Urinary bladder (tissue), 4 donors: ENCODE measurements at places on chromosomes 5 and 9. TPM values are rescaled to one million over a fixed set of nuclear protein-coding genes. Genes with fewer than 3 reads are reported as not detected.

Gene ADAMTS2
- 22.8 TPM for polyA plus RNA-seq

Gene S1PR3
- polyA plus RNA-seq: 47.4 TPM

Gene PRR16
- 11.9 TPM for polyA plus RNA-seq

Gene TMEM232
- 1.5 TPM for polyA plus RNA-seq

Gene SLC28A3
- polyA plus RNA-seq: 0.09 TPM

Gene CKMT2
- polyA plus RNA-seq: 8.4 TPM

Gene LECT2
- not detected for polyA plus RNA-seq

Gene PTGES
- 26.8 TPM for polyA plus RNA-seq

Gene WNT8A
- not detected for polyA plus RNA-seq

Gene LRRC19
- not detected for polyA plus RNA-seq

Gene WDR5
- 25.8 TPM for polyA plus RNA-seq

DNA sequence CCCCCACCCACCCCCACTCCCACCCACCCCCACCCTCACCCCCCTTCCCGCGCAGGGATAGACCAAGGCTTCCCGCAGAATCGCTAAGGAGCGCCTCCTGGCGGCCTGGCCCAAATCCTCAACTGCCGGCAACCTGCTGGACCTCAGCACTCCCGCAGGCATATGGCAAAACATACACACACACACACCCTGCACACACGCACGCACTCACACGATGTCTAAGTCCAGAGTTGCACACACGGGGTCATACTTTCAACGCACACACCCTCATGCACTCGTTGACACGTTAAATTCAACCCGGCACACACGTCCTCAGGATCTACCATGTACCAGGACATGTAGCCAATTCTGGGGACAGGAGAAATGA lies 1.7 kb downstream of the CPLX2 start:
- DNase-seq: no peak

GRCh38 chr9:134909511-134910481 lies 7.9 kb downstream of the FCN1 start:
- no peak for DNase-seq

DNA sequence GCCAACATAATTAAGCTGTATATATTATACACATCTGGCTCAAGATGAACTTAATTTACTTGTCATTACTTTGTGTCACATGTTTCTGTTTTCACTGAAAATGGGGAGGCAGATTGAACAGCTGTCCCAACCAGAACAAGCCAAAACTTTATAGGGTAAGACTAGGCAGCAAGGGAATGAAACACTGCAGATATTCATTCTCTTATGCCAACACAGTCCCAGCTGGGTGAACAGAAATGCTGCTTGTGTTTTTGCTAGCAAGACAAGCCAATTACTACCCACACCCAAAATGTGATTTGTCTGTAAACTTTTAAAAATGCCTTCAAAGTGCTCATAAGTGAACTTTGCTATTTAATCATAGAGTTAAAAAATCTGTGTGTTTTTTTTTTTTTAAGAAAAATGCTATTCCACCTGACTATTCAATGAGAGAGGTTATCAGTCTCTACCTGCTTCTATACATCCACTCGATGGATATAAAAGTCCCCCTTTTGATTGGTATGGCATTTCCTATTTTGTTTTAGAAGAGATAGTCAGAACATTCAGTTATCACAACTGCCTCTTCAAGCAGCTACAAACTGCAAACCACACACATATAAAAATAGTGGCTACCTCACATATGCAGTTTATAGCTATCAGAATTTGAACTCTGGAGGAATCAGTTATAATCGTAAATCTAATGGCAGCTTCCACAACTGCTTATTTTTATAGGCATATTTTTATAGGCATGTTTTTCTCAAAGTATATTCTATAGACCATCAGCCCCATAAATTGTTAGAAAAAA lies 91.9 kb upstream of the PPP1R2B start:
- no peak for DNase-seq

- no peak for DNase-seq
Measured at GRCh38 chr5:155753943-155754581, 572.9 kb upstream of the SGCD start.

GRCh38 chr5:169424279-169424655 lies 123.3 kb upstream of the SLIT3 start:
- DNase-seq: no peak

- no peak for DNase-seq
Measured at GRCh38 chr5:55913466-55914413, 62.6 kb downstream of the IL31RA start.

DNA sequence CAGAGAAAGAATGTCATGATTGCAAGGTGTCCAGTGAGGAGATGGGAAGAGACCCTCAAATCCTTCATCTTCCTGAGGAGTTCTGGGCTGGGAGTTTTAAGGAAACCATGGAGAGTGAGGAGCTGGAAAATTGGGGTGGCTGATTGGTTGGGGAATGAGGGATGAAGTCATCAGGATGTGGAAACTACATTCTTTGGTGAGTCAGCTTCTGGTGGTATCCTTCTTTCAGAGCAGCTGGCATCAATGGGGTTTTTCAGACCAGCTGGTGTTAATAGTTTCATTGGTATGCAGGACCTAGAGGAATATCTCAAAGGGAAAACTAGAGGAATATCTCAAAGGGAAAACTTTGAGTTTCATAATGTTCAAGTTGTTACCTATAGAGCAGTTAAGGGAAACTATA lies 45.2 kb downstream of the RNF180 start:
- DNase-seq: no peak

DNA sequence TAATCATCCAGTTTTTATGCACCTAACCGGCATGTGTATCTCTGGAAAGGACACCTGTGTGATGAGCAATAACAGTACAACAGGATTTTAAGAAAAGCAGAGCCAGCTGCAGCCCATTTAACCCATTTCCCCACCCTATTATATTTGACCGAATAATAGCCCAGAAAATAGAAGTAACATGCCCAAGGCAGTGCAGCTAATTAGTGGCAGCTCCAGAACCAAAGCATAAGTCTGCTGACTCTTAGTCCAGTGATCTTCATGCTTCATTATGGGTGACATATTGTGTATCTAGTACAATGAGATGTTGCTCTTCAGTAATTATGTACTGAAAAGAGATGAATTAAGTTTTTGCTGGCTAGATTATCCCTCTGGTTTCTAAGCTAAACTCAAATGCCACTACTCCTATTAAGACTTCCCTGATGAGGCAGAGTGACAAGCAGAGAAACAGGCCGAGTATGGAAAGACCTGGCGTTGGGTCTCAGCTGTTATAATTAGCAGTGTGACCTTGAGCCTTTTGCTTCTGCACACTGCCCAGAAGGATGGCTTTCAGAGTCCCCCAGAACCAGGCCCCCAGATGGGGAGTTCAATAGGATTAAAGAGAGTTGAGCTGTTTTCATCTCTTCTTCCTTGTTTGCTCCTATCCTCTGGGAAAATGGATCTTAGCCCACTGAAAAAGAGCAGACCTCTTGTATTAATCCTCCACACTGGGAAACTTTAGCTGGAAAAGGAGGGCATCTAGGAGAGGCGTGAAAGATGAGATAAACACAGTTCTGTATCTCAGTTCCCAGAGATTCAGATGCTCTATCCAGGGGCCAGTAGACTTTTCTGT lies 10.8 kb upstream of the C1QTNF3 start:
- no peak for DNase-seq

GRCh38 chr5:133930061-133930812 lies 38.2 kb downstream of the C5orf15 start:
- no peak for DNase-seq

GRCh38 chr9:35508069-35508468 lies 18.2 kb downstream of the RUSC2 start:
- DNase-seq: no peak

DNA sequence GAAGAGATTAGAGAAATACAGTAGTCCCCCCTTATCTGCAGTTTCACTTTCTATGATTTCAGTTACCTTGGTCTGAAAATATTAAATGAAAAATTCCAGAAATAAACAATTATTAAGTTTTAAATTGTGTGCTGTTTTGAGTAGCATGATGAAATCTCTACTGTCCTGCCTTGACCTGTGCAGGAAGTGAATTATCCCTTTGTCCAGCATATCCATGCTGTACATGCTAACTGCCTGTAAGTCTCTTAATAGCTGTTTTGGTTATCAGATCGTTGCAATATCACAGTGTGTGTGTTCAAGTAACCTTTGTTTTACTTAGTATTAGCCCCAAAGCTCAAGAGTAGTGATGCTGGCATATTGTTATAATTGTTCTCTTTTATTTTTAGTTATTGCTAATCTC lies 11.2 kb upstream of the JAK2 start:
- no peak for DNase-seq

GRCh38 chr9:136048560-136049411 lies 46.3 kb downstream of the NACC2 start:
- DNase-seq: no peak

DNA sequence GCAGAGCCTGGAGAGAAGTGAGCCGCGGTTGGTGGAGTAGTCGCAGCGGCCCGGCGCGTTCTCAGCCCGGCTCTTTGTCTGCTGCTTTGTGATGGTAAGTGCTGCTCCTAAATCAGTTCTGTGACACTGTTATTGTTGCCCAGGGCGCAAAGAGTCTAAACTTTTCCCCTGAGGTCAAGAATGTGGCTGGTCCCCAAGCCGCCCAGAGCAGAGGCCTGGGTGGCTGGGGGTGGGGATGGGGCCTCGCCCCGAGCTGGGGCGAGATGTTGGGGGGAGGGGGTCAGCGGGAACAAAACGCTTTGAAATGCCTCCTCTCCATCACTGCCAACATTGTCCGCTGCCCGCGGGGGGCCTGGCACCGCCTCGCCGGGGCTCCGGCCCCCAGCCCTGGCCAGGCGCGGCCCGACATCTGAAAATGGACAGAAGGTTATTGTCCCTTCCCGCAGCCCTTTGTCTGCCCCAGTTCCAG lies 11.7 kb upstream of the CERCAM start:
- no peak for DNase-seq

DNA sequence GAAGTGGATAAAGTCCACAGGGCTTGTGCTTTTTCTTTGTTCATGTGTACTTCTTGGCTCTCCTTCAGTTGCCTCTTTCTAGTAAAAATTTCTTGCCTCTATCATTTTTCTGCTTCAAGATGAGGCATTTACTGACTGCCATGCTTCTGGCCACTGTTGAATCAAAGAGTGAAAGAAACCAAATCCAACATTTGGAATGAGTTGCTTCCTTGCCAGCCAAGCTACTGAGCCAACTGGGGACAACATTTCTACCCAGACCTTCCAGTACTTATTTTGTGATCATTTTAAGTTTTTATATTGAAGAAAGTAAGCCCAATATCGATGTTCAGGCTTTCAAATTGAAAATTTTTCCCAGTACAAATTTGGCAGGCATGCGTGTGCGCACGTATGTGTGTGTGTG lies 73.2 kb downstream of the SNCAIP start:
- DNase-seq: no peak

DNA sequence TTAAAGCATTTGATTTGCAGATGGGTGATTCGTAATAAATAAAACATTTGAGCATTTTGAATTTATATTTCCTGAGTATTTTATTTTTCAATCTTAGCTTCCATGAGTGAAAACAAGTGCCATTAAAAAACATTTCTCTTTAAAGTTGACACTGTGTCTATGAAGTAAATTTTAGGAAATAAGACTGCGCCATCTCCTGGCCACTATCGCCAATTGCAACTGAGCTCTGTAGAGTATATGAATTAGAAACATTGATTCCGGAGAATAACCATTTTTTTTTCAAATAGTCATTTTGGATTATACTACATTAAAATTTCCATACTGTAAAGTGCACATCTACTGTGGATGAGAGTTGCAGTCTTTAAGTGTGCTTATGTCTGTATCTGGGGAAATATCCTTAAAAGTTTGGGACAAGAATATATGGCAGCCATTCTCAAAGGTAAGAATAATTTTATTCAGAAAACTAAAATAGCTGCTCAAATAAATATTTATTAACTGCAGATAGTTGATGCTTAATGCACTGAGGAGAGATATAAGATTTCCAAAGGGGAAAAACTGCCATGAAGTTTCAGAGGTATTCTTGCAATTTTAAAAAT lies 5.9 kb downstream of the DMRTA1 start:
- DNase-seq: no peak

GRCh38 chr9:136525841-136526499 lies 19.9 kb downstream of the NOTCH1 start:
- DNase-seq: no peak

DNA sequence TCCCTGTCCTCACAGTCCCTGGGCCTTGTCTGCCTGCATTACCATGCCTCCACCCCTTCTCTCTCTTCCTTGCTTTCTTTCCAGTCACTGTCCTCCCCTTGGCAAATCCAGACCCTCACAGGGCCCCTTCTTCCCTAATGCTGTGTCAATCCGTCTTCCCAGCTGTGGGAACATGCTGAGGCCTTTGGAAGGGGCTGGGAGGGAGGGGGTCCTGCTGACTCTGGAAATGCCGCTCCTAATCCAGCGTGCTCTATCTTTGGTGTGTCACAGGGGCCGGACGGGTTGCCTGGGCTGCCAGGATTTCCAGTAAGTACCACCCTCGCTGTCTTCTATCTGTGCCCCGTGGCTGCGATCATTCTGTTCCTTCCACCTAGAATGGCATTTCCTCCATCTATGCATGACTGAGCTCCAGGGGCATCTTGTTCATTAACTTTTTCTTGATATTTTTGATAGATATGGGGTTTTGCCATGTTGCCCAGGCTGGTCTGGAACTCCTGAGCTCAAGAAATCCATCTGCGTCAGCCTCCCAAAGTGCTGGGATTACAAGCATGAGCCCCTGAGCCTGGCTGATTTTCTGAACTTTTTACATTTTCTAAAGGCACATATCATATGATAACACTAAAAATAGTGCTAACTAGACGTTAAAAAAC lies 64.5 kb upstream of the TGFBR1 start:
- DNase-seq: no peak

GRCh38 chr9:125884218-125884595 lies 137.0 kb downstream of the PBX3 start:
- DNase-seq: no peak

GRCh38 chr5:134554319-134555222 lies 29.1 kb downstream of the JADE2 start:
- no peak for DNase-seq

GRCh38 chr5:95848701-95849100 lies 26.2 kb upstream of the GLRX start:
- no peak for DNase-seq

DNA sequence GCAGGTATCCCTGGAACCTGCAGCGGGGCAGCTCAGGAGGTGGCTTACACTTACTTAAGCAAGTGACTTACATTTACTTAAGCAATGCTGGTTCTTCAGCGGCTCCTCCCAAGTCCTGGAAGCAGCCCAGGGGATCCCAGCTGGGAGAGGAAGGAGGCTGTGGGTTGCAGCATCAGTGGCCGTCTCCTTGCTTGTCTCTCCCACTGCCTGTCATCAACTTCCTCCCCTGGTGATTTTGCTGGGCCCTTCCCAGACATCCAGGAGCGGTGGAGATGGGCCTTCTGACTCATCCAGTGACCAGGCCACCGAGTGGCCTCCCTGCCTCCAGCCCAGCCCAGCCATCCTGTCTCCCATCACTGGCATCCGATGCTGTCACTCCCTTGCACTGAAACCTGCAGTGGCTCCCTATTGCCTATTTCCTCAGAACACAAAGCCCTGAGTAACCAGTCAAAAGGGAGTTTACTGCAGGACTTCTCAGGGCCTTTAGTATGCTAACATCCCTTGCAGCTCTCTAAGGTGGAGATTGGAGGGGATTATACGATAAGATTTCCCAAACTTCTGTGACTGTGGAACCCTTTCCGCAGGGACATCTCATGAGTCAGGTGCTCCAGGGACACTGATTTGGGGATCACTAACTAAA lies 155.9 kb upstream of the PHYKPL start:
- no peak for DNase-seq
